Renal cortical epithelial cell (primary cell): ENCODE measurements at places on chromosomes 12 and 14.

GRCh38 chr12:24054416-24054815, 104.9 kb upstream of the SOX5 start:
- DNase-seq: no peak

DNA sequence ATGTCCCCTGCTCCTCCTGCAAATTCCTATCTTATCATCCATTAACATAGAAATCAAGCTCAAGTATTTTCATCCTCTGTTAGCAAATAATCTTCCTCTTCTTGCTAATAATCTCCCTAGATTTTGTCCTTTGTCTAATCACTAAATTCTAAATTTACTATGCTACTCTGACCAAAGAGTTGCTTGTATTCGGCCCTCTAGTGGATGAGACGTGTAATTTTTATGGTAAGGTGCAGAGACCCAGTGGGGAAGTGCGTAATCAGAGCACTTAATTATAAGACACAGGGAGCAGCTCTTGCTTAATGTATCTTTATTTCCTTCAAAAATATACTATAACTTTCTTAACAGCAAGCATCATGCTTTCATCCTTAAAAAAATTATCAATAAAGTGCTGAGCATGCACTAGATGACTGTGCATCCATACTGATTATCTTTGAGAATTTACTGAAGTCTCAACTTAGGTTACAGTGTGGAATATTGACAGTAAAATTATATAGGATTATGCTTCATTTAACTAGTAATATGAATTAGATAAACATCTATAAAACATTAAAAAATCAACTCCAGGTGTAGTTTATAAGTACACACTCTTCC, 212.6 kb downstream of the SLC16A7 start:
- peak; percentile 52 for DNase-seq

- DNase-seq: peak; percentile 77
Observed at GRCh38 chr12:85804663-85805062, 31.5 kb downstream of the RASSF9 start.

- no peak for DNase-seq
Observed at GRCh38 chr14:54443981-54444380, 2.8 kb upstream of the CNIH1 start.

- DNase-seq: no peak
Observed at GRCh38 chr12:68453876-68454275, 121.7 kb upstream of the MDM1 start.
